ENCODE measurements at places on chromosomes 2 and 18. TPM values are rescaled to one million over a fixed set of nuclear protein-coding genes. Genes with fewer than 3 reads are reported as not detected.

- DNase-seq, result no peak
Measured at GRCh38 chr18:58223717-58224424, 179.8 kb downstream of the NEDD4L start.

DNA sequence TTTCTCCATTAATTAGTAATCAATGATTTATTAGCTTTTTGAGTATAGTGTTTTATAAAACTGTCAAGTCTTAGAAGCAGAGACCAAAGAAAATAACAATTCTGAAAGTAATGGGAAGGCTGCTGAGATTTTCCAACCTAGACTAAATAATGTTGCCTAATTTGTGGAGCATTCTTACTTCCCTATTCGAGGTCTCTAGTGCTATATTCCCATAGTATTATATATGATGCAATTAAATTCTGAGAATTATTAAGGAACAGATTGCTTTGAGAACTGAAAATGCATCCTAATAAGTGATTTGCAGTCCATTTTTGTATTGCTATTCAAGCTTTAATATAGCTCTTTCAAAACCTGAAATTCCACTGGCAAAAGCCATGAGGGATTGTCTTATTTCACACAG, 27.7 kb upstream of the DOCK10 start:
- no peak for DNase-seq

- DNase-seq, result no peak
Measured at GRCh38 chr2:108635630-108636354, 83.5 kb upstream of the RANBP2 start.

FAM210A gene
- polyA plus RNA-seq, result 7.9 TPM

DNA sequence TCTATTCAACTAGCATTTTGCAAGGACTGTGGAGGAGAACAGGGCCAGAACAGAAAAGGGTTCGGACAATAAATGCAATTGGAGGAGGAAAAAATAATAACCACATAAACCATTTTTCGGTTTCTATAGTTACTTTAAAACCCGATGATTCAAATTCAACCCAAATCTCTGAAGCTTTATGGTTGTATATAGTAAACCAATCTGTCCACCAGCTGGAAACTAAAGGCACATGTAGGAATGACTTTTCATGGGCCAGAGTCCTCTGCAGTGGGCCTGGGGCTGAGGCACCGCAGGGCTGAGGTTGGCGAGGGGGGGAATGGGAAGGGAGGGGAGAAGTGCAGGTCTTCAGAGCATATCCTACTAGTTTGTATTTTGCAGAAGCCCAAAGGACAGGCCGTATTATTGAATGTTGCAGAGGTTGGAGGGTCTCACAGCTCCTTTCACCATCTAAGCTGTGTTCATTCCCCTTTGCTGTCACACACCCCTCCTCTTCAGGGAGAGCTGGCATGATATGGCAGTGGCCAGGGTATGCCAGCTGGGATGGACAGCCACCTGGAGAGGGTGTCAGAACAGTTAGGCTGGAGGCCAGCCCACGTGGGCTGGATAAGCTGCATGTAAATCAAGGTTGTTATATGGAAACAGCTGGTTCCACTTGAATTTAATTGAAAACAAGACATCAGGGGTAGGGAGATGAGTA, 267.1 kb downstream of the PRKCE start:
- DNase-seq, result no peak

- no peak for DNase-seq
Measured at GRCh38 chr2:81249152-81249551, 944.6 kb upstream of the LRRTM1 start.

GRCh38 chr2:180842461-180842860, 137.9 kb upstream of the UBE2E3 start:
- DNase-seq, result no peak

SLC23A3 gene
- 0.35 TPM for polyA plus RNA-seq

DNA sequence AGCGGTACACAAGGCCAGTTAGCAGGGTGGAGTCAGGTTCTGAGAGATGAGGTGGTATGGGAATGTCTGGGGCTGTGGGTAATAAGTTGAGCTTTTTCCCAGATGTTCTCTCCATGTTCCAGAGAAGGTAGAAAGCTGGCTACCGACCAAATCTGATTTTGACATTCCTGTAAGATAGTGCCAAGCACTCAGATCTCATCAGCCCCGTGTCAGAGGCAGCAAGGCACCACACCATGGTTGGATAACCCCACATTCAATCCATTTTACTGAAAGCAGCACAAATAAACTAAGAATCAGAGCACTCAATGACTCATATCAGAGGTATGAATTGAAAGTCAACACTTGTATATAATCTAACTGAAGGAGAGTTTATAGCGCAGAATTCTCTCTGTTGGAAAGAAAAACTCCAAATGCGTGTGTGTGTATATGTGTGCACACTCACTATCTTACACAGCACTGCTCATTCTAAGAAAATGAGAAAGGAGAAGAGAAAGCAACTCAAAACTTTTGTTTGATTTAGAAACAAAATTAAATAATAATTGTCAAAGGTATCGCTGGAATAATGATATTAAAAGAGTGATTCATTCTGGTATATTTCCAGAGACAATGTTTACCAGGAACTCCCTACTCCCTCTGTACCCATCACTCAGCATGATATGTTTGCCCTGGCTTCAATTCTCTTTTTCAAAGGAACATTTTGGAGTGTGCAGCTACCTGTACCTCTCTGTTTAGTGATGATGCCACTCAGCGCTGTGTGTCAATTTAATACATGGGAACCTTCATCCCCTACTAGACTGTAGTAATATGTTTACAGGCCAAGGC, 375.1 kb upstream of the ID2 start:
- DNase-seq, result no peak

DNA sequence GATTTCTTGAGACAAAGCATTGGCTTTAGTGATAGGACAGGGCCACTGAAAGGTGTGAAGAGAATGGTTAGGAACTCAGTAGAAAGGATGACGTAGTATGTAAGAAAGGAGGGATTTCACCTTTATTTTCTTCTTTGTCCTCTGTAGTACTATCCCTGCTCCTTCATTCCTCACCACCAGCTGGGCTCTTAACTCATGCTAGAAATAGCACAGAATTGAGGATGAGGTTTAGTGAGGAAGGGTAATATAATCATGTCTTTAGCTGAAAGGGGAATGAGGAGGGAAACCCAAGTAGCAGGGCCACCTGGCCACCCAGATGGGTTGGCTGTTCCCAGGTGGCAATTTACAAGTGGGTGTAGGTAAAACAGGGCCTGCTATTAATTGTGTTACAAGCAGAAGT, 15.2 kb downstream of the ACVR2A start:
- DNase-seq, result no peak

DNA sequence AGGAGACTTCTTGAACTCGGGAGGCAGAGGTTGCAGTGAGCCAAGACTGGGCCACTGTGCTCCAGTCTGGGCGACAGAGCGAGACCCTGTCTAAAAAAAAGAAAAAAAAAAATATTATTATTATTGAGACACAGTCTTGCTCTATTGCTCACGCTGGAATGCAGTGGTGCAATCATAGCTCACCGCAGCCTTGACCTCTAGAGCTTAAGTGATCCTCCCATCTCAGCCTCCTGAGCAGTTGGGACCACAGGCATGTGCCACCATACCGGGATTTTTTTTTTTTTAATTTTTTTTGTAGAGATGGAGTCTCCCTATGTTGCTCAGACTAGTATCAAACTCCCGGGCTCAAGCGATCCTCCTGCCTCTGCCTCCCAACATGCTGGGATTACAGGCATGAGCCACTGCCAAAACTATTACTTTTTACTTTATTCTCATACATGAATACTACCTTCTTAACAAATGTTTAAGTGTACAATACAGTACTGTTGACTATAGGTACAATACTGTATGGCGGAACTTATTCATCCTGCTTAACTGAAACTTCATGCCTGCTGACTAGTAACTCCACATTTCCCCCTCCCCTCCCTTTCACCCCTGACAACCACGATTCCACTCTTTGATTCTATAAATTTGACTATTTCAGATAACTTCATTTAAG, 15.5 kb downstream of the FBXO11 start:
- DNase-seq, result no peak

DNA sequence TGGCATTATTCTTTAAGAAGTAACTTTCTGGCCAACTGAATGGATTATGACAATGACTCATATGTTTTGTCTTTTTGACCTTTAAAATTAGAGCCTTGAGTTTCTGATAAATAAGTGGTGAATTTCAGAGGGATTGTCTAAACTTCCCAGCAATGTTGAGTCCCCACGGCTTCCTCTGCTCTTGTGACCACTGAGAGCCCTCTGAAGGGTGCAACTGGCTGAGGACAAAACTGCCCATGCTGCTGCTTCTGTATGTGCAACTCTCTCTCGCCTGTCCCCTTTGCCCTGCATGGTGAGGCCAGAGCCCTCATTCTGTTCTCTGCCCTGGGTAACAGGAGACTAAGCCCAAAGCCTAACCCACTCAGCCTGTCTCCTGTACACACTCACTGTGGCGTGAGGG, 52.7 kb upstream of the SLC14A1 start:
- DNase-seq, result no peak
